ENCODE measurements at places on chromosomes 7 and 10.

DNA sequence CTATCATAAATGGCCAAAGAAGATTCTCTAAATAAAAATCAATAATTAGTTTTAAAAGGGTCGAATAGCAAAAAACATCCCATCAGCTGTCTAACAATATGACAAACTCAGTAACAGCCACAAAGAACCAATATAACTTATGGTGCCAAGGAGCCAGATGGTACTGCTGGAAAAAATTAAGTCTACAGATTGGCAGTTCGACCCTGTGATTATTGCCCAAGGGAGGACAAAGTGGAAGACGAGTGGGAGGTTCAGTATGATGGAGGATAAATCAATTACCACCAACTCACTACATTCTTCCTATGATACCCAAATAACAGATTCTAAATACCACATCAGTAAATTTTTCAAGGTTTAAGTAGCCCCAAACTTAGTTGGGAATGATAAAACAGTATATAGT lies 49.0 kb downstream of the SKAP2 start:
- no peak for DNase-seq

GRCh38 chr10:48694371-48695030 lies 9.8 kb downstream of the WDFY4 start:
- no peak for DNase-seq

DNA sequence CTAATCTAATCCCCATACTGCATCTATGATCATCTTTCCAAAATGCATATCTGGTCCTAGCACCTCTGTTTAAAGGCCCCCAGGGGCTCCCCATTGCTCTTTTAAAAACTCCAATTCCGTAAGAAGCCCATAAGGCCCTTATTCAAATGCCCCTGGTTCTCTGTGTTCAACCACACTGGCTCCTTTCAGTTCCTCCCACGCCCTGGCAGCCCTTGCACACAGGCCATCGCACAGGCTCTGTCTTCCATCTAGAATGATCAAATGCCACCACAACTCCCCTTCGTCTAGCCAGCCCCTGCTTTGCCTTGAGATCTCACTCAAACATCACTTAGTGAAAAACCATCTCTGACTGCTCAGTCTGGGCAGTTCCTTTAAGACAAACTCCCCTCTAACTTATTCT lies 112.9 kb upstream of the LYZL2 start:
- DNase-seq: no peak

DNA sequence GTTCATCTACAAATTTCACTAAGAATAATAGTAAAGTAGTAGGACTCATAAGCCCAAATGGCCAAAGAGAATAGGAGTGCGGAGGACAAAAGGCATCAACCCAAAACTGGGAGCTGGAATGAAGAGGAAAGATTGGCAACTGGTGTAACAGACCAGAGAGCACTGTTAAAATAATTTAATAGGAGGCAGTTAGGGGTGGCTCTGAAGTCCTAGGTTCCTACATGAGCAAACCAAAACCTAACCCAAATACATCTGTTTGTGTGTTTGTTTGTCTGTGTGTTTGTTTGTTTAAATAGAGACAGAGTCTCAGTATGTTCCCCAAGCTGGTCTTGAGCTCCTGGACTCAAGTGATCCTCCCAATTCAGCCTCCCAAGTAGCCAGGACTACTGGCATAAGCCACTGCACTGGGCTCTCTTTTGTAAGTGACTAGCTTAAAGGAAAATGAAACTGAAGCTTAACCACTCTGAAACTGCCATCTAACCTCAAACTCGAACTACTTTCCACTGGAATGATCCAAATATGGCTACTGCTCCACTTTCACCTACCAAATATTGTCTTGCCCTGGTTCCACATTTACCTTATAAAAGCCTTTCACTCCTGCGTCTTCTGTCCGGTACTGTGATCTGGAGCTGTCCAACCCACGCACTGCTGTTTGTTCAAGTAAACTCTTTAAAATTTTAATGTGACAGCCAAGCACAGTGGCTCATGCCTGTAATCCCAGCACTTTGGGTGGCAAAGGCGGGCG lies 94.9 kb downstream of the AKR1D1 start:
- DNase-seq: no peak

DNA sequence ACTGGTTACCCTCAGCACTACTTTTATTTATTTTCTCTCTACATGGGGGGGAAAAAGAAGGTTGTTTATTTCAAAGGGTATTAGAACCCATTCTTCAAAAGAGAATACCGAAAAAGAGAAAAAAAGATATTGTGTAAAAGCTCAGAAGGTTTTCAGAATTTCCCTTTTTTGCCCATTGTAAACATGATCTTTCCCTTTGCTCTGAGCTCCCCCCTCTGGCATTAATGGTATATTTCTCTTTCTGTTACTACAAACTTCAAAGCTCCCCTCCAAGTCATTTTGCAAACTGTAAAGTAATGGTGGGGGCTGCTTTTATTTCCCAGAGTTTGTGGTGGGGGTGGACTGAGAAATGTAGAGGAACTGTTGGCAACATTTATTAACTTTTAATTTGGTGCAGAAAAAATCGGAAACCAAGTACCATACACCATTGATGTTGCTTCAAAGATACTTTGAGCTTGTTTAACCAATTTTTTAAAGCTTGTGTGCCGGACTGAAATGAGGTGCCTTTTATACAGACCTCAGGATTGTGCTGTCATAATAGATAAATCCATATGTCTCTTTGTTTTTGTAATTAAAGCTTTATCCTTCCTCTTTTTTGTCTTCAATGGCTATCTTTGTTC lies 181.5 kb downstream of the EXOC4 start:
- no peak for DNase-seq

DNA sequence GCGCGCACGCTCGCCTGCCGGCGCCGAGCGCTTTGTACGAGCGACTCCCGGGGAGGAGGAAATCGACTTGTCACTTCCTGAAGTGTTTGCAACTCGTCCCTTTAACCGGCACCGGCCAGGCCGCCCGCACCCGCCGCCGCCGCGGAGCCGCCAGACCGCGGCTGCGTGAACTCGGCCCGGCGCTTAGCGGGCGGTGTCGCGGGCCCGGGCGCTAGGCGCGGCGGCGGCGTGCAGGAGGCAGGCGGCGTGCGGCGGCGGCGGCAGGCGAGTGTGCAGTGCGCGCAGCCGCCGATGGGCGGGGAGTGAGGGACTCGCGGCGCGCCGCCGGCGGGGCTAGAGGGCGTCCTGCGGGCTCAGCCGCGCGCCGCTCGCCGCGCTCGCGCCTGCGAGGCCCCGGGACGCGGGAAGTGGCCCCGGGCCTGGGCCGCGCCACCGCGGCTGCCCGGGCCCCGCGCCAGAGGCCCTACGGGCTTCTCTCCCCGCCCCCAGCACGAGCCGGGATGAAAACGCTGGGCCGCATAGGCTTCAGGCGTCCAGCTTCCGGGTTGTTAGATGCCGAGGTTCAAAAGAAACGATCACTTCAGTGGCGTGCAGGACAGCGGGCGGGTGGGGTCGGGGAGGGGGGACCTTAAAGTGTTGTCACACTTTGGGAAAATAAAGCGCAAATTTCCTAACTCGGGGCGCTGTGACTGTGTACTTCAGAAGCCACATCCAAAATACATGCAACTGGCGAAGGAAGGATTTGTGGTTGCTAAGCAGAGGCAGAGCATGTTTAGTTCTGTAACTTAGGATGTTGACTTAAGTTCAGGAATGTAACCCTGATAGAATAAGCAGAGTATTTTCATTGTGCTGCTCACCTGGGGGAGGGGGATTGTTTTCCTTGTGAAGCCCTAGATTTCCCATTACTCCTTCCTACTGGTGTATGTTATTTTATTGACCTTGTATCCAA lies at the start of gene FAM53B:
TSS of gene FAM53B (minus strand) at position 277 of the 949 bp plus-strand sequence. CDS start 37,665 bp downstream, outside the sequence.
- DNase-seq: peak; percentile 67

DNA sequence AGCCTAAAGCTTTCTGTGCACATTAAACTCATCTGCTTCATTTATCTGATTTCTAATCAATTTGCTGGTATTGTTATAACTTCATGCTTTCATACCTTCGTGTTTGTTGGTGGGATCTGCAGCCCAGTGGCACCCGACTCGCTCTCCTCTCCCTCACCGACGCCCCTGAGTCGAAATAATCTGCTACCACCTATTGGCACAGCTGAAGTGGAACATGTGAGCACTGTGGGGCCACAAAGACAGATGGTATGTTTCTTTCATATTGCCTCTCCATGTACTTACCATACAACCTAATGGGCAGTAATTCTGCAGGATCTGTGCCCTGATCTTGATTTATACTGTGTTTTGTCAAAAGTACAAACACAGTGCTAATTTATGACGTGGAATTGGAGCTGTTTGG lies 12.4 kb downstream of the DNAJC9 start:
- no peak for DNase-seq

- DNase-seq: no peak
Measured at GRCh38 chr10:62498271-62498670, 124.1 kb downstream of the ZNF365 start.

DNA sequence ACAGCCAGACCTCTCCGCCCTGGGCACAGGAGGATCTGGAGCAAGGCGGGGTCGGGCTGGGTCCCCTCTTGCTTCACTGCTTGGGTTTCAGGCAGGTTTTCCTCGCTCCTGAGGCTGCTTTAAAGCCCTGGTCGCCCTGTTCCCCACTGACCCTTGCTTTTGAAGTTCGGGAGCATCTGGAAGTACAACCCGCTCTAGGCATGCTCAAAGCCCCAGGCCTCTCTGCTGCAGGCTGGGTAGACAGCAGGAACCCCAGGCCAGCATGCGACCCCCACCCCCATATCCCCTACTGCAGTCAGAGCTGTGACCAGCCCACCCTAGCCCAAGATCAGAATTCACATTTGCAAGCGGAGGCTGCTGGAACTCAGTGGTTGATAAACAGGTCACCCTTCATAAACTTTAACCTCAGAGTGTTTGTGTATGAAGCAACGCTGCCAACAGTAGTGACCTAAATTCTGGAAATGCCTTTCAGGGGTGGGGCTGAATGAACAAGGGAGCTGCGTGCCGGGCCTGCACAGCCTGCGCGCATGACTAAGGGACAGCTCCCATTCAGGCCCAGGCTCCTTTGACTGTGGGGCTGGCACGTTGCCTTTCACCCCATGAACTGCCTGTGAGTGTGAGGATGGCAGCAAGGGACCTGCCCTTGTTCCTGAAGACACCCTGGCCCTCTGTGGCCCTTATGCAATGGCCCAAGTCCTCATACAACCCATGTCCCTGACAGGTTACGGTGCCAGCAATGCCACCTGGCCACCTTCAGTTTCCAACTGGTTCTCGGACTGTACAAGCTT lies 52.5 kb downstream of the PROSER2 start:
- DNase-seq: no peak

DNA sequence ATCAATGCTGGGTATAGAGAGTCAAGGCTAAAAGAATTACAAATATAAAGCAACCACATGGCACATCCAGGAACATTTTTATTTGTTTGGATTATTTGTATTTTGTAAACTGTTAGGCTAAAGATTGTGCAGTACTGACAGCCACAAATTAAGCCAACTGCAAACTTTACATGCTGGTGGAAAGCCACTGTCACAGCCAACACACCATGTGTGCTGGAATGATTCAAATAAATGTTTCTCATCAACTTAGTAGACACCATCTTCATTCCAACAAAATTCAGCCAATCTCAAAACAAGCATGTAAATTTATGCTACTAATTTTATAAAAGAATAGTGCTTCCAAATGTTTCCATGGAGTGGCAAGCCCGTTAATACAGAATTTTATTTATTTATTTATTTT lies 211.8 kb downstream of the ELMO1 start:
- DNase-seq: no peak

DNA sequence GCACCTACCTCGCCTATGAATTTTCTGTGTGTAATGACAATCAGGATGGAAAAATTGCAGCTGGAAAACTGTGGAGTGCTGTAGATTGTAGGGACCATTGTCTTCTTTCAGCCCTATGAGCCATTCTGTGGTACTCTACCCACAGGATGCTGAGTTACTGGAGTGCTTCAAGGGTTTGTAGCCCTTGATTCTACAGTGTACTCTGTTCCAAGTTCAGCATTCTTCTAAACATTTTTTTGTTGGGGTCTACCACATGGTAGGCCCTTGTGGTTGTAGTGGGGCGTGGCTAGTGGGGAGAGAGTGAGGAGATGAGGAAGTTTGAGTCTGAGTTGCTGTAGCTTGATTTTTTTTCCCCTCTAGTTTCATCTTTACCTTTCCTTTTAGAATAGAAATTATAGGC lies 33.5 kb downstream of the REEP3 start:
- DNase-seq: no peak

DNA sequence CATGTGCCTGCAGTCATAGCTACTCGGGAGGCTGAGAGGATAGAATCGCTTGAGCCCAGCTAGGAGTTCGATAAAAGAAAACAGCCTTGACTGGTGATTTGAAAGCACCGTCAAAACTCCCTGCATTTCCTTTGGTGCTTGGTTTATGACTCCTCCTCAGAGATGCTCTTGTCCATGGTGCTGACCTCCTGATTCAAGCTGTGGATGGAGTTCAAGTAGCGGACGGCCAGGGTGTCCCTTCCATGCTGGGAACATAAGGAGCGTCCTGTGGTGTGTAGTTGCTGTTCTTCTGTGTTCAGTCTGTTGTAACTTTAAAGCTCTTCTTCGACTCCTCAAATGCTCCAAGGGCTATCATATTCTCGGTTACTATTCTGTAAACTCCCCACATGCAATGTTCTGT lies 382.5 kb upstream of the KIAA1217 start:
- no peak for DNase-seq

- no peak for DNase-seq
Measured at GRCh38 chr10:30758338-30758737, 128.8 kb upstream of the LYZL2 start.

DNA sequence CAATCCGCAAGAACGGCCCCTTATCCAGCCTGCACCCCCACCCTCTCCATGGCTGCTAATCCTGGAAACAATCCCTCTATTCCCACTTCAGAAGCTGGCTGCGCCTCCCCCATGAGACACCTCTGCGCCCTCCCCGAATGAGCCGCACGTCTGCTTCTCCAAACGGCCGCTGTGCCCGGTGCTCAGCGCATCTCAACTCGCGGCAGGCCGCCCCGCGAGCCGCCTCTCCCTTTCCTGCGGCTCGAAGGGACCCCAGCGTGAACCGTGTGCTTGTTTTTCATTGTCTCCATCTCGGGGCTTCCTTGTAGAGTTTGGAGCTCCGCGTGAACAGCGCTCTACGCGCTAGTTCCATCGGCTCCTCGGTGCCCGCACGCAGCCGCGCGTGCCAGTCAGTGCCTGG lies 20.8 kb upstream of the FXYD4 start:
- no peak for DNase-seq

DNA sequence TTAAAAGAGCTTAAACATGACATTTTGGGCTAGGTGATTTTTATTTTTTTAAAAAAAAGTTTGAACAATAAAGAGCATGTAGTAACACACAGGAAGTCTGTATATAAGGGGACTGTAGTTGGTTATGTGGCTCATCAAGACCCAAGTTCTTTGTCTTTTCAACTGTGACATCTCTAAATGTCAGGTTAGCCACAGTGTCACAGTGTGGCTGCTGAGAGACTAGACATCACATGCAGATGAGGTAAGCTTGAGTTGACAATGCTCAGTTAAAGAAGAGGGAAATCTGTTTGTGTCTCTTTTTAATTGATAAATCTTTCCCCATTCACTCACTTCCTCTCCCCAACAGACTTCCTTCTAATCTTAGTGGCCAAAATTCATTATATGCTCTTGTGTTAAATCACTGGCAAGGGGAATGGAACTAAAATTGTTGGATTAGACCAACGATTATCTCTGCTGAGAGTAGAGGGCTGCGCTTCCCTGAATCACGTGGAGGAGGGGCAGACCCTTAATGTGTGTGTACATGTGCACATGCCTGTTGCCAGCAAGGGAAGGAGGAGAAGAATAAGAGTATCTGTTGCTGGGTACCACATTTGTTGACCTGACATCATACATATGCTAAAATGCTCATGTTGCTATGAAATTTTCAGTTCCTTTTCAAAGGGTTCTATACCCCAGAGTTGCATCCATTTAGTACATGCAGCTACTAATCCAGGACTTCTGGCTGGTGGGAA lies 78.3 kb downstream of the MMRN2 start:
- no peak for DNase-seq

- DNase-seq: no peak
Measured at GRCh38 chr10:26781797-26782196, 79.0 kb downstream of the ABI1 start.
